ENCODE measurements at places on chromosomes 16 and 17. TPM values are rescaled to one million over a fixed set of nuclear protein-coding genes. Genes with fewer than 3 reads are reported as not detected.

DNA sequence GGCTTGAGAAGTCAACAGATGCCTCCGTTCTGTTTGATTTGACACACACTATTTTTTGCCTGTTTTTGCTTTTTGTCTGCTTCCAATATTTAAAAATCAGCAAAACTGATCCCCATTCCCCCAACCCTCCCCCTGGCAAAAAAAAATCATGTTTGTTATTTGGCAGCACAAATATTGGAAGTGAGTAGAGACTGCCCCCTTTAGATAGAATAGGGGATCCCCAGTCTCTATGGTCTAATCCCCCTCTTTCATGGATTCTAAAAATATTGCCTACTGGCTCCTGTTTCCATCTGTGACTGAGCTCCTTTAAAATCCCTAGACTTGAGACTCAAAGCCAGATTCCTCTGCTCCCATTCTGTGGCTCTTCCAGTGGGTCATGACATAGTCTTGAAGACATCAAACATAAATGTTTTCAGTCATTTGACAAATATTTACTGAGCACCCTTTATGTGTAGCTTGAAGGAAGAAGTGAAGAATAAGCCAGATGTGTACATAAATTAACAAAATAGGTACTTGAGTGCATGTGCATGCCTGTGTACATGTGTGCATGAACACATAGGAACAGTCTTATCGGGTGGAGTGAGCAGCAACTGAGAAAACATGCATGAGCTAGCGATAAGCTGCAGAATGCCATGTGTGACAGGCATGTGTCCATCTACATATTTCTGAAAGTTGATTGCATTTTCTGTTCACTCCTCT lies 101.2 kb downstream of the SALL1 start:
- DNase-seq: no peak

DNA sequence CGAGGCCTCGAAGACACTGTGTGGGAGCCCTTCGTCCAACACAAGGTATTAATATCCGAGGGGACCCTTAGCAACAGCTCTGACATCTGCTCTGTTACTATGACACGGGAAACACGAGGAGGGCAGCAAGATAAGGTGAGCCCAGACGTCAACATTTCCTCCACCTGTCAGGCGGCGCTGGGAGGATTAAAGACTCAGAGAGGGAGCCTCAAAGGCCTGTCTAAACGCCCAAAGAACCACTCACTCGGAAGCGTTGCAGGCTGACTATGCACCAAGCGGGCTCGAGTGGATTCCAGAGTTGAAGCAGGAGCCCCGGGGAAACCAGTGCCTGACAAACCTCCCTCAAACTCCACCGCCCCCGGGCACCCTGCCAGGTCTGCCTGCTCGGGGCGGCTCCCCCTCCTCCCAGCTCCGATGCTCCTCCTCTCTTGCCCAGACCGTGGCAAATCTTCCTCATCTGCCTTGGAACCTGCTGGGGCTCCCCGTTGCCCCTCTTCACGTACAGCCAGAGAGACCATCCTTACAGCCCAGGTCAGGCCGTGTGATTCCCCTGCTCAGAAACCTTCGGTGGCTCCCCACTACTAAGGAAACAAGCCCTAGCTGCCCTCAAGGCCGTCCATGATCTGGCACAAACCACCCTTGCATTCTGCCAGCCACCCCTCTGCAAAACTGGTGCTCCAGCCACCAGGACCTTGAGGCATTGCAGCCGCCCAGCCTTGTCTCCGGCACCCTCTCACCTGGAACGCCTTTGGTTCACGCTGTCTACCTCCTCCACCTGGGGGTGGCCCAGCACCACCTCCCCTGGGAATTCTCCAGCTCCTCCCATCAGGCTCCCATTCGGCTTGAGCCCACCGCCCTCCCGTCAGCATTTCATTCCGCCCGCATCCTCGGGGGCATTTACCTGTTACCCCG lies 16.2 kb downstream of the RPH3AL start:
- no peak for DNase-seq

GRCh38 chr16:3652373-3653195 lies 1.9 kb upstream of the DNASE1 start:
- DNase-seq: no peak

- no peak for DNase-seq
Measured at GRCh38 chr17:39700148-39700987, 504 bp downstream of the ERBB2 start.

GRCh38 chr16:48123104-48123788 lies 32.5 kb downstream of the ABCC12 start:
- DNase-seq: no peak

- no peak for DNase-seq
Measured at GRCh38 chr17:36686123-36686669, 84.8 kb downstream of the MRM1 start.

DNA sequence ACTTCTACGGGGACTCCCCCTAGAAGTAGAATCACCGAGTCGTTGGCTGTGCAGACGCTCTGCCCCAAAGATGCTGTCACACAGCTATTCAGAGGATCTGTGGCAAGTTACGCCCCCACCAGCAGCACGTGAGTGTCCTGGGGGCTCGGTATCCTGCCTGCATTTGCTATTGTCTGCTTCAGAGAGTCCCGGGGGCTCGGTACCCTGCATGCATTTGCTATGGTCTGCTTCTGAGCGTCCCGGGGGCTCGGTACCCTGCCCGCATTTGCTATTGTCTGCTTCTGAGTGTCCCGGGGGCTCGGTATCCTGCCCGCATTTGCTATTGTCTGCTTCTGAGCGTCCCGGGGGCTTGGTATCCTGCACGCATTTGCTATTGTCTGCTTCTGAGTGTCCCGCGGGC lies 23.8 kb upstream of the ZNF469 start:
- DNase-seq: no peak

DNA sequence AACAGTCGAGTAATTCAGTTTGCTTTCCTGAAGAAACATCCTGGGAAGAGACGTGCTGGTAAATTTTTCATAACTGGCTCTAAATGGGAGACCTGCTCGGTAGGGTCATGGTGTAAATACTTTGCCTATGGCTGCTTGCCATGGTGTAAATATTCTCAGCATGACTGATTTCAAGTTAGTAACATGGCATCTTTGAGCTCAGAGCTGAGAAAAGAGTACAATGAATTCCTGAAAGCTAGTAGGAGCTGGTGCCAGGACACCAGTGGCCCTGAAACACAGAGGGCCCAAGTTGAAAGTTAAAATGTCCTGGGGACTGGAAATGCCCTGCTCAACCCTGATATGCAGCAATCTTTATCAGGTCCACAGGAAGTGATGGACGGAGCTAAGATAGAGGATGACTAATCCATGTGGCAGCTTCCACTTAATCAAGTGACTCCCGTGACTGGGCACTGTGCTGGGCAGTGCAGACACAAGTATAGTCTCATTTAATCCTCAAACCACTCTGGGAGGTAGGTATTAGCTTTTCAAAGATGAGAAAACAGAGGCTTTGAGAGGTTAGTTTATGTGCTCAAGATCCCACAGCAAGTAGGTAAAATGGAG lies 130.1 kb upstream of the ADAMTS18 start:
- no peak for DNase-seq

- no peak for DNase-seq
Measured at GRCh38 chr17:2155573-2155972, 100.7 kb downstream of the HIC1 start.

- no peak for DNase-seq
Measured at GRCh38 chr16:57619606-57620334, 8.7 kb upstream of the ADGRG1 start.

- DNase-seq: no peak
Measured at GRCh38 chr17:47317119-47317518, 6.6 kb upstream of the EFCAB13 start.

GRCh38 chr16:53378138-53378537 lies 56.1 kb upstream of the RBL2 start:
- no peak for DNase-seq

GRCh38 chr17:3976675-3977171 lies 12.5 kb upstream of the ATP2A3 start:
- DNase-seq: no peak

DNA sequence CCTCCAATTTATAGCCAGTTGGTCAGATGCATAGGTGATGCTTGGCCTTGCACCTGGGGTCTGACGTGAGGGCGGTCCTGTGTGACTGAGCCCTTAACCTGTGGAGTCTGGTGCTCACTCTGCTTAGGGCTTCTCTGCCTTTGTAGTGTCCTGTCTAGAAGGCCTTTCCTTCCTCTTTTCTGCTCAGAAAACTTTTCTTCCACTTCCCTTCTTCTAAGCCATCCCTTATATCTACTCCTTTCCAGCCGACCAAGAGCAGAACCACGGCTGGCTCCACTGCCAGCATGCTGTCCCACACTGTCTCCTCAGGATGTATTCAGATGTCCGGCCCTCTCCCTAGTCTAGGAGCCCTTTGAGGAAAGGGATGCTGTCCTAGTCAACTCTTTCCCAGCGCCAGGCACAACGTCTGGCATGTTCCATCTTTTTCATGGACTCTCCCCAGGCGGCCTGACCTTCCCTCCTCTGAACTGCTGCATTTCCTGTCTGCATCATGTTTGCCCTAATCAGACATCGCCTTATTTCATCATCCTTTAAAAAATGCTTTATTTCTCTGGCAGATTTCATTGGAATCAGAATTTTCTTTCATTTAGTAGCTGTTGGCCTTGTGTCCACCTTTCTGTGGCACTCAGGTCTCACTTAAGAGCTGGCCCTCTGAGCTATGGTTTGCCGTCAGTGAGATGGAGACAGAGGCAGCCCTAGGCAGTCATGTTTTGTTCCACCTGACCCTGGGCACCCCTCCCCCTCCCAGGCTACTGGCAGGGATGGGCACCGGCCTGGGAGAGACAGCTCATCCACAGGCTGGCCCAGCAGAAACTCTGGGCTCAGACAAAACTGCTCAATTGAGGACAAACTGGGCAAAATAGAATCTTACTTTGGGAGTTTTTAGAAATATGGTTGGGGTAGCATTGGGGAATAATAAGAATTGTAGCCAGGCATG lies 15.5 kb upstream of the BRCA1 start:
- no peak for DNase-seq

GRCh38 chr16:86396422-86396821 lies 113.9 kb upstream of the FOXF1 start:
- no peak for DNase-seq

DNA sequence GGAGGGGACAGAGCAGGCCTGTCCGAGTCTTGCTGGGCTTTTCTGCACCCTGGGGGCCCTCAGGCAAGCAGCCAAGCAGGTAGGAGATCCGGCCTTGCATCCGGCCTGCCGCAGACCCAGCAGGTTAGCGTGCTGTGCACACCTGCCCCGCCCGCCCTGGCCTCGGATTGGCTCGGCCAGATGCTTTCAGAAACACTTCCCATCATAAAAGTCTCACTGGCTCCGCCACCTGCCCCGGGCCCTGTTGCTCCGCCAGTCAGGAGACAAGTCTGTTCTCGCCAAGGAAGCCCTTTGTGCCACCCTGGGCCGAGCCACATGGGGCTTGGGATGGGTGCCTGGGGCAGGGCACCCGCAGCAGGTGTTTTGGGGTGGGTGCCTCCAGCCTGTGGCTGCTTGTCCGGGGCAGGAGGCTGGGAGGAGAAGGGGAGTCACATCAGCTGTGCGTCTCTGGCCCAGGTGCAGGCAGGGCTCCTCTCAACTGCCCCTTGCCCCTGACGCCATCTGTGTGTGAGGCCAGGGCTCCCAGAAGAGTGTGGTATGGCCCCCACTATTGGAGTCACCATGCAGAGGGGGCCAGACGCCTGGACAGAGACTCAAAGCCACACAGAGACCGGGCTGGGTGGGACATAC lies 228.2 kb upstream of the GSE1 start:
- no peak for DNase-seq

DNA sequence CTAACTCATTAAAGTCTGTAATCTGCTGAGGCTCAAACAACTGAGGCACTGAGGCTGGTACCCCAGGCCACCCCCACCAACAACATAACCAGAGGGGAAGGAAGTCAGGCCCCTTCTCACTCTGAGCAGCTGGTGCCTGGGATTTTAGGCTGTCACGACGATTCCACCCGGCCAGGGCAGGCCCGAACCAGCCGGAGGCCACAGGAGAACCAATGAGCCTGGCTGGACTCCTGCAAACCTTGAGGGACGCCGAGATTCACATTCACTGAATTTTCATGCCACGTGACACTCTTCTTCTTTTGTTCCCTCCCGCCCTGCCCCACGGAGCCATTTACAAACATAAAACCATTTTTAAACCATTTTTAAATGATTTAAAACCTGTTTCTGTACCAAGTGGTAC lies 48.1 kb downstream of the RPH3AL start:
- no peak for DNase-seq

- DNase-seq: no peak
Measured at GRCh38 chr17:19303367-19303776, 59.2 kb downstream of the B9D1 start.

DNA sequence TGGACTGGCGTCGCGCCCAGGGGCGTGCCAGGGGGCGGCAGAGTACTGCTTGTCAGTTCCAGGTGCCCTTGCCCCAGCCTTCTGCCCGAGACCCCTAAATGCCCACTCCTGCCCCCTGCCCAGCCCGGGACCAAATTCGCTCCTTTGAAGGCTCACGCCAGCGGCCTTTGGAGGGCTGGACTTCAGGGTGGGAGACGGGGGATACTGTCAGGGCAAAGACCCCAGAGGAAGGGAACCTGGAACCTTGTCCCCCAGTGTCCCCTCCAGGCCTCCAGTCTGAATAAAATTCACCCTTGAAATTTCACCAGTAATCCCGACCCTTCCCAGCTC lies 737 bp downstream of the OTOP3 start:
- DNase-seq: no peak

DNA sequence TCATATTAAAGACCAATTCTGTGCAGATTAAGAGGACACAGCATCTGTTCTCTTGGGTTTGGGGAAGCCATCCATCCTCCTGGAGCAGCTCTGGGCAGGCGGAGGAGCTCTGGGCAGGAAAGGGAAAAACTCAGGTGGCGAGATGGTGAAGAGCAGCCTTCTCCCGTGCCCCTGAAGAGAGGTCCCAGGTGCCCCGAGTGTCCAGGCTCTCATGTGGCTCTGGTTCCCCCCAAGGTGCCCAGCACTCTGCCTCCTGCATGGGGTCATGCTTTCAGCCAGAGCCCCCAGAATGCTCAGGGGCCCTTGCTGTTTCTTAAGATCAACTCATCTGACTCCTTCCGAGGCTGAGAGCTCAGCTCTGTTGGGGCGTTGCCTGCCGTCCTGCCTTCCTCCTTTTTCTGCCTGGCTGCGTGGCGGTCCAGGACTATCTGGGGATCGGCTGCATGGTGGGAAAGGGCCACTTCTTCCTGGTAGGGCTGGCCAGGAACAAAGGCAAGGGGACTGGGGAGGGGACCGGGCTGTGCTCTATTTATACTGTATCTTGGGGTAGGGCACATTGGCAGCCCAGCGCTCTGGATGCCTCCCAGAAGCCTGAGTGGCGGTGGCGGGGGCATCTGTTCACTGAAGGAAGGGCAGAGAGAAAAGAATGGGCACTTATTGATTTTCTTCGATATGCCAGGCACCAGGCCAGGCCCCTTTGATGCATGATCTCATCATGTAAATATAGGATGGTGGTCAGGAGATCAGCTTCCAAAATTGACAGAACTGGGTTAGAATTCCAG lies 103.2 kb upstream of the SDK2 start:
- DNase-seq: no peak

MRPS7 gene
- total RNA-seq: 42.2 TPM

STH gene
- total RNA-seq: not detected

CD300LB gene
- not detected for total RNA-seq

ABCA10 gene
- total RNA-seq: 7.8 TPM

MFSD6L gene
- total RNA-seq: 0.19 TPM

PRR15L gene
- 3.3 TPM for total RNA-seq

GPRC5C gene
- 21.6 TPM for total RNA-seq

TNFRSF17 gene
- not detected for total RNA-seq

RHBDL1 gene
- total RNA-seq: 0.38 TPM

NLE1 gene
- total RNA-seq: 19.1 TPM

NPIPB12 gene
- 64.7 TPM for total RNA-seq
